ENCODE measurements at places on chromosomes 4 and X.

DNA sequence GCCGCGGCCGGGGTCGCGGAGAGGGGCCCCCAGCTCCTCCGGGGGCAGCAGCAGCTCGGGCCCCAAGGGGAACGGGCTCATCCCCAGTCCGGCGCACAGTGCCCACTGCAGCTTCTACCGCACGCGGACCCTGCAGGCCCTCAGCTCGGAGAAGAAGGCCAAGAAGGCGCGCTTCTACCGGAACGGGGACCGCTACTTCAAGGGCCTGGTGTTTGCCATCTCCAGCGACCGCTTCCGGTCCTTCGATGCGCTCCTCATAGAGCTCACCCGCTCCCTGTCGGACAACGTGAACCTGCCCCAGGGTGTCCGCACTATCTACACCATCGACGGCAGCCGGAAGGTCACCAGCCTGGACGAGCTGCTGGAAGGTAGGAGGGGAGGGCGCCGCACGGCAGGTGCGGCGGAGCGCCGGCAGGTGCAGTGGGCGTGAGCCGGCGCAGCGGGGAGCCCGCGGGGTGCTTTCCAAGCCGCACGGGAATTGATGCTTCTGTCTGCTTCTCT lies 886 bp downstream of the DCLK2 start:
- DNase-seq: peak; percentile 51

GRCh38 chrX:123884809-123885408 lies 25.1 kb downstream of the XIAP start:
- DNase-seq: no peak

DNA sequence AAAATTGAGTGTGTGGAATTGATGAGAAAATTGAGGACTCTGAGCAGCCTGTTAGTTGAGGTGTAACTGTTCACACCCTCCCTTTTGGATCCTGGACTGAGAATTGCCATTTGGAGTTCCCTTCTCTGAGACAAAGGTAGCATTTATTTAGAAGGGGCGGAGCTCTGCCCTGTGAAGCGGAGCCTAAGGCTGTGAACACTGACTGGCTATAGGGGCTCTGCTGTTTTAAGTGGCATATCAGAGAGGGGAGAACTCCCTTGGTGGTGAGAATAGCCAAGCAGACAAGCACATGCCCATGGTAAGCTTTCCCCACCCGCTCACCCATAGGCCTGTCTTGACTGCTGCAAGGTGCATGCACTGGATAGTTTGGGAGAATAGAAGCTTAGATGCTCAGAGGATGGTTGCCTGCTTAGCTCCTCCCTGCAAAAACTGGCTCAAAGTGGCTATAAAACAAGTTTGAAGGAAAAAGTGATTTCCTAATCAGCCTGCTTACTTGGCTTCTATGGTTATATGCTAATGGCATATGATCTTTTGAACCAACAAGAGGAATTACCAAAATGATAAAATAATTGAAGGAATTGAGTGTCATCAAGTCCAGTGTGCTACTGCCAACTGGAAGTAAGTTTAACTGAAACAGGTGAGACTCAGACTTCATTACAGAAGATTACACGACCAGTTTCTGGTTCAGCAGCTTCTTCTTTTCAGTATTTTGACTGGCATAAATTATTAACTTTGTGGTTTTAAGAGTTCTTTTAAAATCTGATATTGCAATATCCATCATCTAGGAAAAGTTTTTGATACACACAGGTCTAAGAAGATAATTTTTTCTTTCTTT lies 108.4 kb downstream of the AFF1 start:
- no peak for DNase-seq

GRCh38 chrX:31508338-31508737 lies 436.5 kb upstream of the FTHL17 start:
- DNase-seq: no peak

DNA sequence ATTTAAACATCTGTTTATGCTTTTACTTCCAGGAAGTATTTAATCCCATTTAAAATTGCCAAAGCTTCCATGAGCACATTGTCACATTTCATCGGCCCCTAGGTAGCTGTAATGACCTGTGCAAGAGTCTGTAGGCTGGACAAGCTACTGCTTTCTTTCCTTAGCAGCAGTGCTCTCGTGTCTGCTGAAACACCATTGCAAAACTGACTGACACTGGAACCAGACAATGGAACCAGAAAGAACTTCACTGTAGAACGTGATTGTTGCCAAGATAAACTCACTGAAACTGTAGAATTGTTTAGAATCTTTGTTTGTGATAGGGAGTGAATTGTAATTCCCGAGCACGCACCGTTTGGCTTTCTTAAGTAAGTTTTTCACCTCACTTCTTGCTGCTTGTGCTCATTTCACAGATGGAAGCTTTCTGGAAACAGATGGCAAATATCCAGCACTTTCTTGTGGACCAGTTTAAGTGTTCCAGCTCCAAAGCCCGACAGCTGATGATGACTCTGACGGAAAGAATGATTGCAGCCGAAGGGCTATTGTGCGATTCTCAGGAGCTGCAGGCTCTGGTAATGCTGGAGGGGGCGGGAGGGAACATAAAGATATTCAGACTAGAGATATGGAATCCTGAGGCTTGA lies 36.9 kb downstream of the EVC start:
- no peak for DNase-seq

DNA sequence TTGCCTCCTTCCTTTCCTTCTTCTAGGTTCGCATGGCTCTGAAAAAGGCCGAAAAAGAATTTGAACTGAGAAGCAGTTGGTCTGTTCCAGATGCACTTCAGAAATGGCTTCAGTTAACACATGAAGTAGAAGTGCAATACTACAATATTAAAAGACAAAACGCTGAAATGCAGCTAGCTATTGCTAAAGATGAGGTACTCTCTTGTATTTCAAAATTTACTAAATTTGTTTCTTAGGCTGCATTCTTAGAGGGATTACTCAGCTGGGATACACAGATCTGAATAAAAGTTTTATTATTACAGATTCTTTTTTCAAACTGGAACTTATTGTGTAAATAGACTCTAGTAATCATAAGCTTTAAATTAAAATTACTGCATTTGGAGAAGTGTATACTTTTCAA lies 146.9 kb downstream of the STIM2 start:
- DNase-seq: no peak

DNA sequence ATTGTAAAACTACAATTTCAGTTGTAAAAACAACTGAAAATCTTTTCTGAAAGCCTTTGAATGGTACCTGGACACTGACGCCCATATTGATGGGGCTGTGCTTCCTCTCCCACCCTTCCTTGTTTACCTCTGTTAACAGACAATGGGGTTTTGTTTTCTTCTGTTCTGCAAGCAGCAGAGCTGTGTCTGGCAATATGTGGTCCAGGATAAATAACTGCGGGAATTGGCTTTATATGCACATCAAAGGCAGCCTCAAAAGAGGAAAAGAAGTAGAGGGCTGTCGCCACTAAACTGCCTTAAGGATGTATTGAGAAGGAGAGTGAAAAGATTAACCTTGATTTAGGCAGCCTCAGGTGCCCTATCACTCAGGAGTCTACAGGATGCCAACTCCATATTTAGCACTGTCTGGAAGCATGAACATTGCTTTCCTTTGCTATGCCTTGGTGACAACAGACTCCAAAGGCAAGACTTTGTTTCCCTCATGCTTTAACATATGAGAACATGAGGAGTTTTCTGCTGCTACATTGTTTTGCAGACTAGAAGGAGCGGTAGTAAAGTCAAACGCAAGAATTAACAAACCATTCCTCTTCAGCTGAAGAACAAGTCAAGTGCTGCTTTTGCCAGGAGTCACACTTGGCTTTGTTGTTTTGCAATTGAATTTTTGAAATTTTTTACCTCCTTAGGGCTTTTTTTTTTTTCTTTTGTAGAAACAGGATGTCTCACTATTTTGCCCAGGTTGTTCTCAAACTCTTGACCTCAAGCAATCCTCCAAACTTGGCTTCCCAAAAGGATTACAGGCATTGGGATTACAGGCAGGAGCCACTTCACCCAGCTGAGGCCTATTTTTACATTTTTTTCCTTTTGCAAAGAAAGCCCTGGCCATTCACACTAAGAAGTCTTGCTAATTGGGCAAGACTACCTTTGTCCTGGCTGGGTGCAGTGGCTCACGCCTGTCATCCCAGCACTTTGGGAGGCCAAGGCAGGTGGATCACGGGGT lies 3.0 kb downstream of the IL21 start:
- DNase-seq: no peak

DNA sequence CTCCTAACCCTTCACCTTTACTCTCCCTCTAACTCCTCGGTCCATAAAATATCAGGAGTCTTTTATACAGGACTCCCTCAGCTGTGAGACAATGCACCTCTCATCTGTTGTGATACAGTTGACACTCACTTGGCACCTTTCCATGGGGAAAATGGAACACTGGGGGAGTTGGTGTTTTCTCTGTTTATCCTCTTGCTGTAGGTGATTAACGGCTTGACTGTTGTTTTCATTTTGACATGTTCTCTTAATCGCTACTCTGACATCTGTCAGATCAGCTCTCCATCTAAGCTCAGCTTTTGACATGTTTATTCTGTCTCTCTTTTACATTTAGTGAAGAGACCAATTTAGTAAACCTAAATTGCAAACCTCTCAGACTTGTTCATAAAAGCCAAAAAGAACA lies 604.8 kb downstream of the TRAM1L1 start:
- DNase-seq: no peak

GRCh38 chr4:13626492-13627177 lies 890 bp downstream of the BOD1L1 start:
- DNase-seq: no peak

DNA sequence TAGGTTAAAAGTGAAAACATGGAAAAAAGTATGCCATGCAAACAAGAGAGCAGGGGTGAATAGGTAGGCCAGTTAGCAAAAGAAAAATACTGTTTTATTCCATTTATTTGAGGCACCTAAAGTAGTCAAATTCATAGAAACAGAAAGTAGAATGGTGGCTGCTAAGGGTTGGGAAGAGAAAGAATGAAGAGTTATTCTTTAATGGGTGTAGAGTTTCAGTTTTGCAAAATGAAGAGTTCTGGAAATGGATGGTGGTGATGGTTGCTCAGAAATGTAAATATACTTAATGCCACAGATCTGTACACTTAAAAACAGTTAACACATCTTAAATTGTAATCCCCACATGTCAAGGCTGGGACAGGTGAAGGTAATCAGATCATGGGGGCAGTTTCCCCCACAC lies 29.7 kb downstream of the PARM1 start:
- DNase-seq: no peak

DNA sequence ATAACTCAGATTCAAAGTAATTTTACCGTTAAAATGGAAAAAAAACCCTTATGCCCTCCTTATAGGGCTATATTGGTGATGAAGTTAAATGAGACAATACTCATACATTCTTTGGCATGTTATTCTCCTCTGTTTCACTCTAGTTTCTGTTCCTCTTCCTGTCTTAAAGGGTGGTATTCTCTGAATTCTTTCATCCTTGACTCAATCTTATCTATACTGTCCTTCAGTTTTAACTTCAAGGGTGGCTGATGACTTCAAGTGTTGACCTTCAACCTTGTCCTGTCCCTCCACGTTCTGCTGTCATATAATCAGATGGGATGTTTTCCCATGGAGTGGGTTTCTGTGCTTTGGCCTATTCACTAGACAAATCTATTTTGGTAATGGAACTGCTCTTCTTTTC lies 44.0 kb downstream of the ZNF518B start:
- DNase-seq: no peak

DNA sequence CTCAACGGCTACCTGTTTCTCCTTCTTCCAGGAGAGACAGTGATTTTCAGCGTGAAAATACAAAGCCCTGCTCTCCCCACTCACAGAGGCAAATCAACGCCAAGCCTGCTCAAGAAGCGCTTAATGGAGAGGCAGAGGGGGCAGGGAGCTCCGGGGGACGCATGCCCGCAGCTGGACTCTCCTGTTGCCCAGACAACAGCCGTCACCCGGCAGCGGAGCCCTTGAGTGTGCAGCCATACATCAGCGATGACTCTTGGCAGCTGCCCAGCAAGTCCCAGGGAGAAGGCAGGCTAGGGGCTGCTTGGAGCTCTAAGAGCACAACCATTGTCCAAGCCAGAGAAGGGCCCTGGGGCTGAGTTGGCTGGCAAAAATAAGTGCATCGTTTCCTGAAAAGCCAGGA lies 71.0 kb upstream of the AFAP1 start:
- DNase-seq: peak; percentile 54

DNA sequence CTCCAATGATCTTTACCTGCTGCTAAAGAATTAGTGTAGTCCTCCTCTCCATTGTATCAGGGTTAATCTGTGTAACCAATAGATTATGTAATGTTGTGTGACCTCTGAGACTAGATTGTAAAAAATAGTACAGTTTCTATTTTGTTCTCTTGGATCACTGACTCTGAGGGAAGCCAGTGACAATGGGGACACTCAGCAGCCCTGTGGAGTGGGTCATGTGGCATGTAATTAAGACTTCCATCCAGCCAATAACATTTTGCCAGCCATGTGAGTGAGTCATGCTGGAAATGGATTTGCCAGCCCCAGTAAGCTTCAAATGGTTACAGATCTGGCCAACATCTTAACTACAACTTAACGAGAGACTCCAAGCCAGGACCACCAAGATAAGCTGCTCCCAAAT lies 332.3 kb downstream of the PTTG2 start:
- no peak for DNase-seq

- no peak for DNase-seq
Observed at GRCh38 chr4:87375719-87376291, 15.2 kb downstream of the HSD17B11 start.

DNA sequence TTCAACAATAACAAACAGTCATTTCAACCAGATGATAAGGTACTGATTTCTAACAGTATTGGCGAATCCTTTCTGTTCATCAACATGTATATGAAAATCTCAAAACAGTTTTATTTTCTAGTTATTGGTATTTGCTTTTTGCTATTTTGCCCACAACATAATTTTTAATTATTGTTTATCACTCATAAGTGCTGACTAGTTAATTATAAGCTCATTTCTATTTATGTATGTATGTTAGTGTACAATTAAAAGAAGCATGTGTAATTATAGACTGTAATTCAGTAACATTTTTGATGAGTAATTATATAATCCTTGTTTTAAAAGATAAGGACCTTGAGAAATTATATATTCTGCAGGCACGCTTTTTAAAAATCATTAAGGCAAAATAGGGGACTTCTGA lies 67.2 kb upstream of the NPNT start:
- no peak for DNase-seq

DNA sequence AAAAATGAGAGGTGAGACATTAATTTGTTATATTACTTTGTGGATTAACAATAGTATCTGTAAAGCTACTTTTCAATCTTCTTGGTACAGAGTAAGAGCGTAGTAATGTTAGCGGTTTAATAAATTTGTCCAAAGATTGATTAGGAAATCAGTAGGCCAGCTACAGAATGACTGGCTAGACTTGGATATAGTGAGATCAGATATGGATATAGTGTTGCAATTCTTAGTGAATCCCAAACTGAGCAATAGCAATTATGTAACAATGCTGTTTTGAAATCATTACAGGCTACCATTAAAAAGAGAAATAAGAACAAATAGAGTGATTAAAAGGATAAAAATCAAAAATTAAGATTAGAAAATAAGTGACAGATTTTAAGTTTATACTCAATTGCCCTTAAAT lies 847 bp upstream of the UGT2A2 start:
- DNase-seq: no peak

GRCh38 chrX:138690591-138690990 lies 20.9 kb downstream of the FGF13 start:
- DNase-seq: no peak

DNA sequence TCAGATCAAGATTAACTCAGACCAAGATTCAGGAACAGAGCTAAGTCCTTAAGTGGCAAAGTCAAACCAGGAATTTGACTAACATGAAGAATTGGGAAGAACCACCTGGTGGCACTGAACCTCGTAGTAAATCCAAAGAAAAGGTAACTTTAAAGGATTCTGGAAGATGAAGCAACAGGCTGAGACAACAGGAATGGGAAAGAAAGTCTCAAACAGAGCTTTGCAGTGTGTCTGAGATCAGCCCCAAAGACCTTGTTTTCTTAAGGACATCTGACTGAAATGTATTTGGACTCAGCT lies 126.1 kb downstream of the ASB9 start:
- no peak for DNase-seq

All from psoas muscle (tissue), 8 donors.